ENCODE measurements at places on chromosomes 1 and 21.
A peak's percentile ranks its signal among the peaks of the same experiment; 100 is the strongest.

GRCh38 chr1:224433701-224434672 lies 610 bp downstream of the WDR26 start:
- DNase-seq, result peak; percentile 17

GRCh38 chr1:3749512-3749911 lies 2.7 kb upstream of the CCDC27 start:
- DNase-seq, result no peak

DNA sequence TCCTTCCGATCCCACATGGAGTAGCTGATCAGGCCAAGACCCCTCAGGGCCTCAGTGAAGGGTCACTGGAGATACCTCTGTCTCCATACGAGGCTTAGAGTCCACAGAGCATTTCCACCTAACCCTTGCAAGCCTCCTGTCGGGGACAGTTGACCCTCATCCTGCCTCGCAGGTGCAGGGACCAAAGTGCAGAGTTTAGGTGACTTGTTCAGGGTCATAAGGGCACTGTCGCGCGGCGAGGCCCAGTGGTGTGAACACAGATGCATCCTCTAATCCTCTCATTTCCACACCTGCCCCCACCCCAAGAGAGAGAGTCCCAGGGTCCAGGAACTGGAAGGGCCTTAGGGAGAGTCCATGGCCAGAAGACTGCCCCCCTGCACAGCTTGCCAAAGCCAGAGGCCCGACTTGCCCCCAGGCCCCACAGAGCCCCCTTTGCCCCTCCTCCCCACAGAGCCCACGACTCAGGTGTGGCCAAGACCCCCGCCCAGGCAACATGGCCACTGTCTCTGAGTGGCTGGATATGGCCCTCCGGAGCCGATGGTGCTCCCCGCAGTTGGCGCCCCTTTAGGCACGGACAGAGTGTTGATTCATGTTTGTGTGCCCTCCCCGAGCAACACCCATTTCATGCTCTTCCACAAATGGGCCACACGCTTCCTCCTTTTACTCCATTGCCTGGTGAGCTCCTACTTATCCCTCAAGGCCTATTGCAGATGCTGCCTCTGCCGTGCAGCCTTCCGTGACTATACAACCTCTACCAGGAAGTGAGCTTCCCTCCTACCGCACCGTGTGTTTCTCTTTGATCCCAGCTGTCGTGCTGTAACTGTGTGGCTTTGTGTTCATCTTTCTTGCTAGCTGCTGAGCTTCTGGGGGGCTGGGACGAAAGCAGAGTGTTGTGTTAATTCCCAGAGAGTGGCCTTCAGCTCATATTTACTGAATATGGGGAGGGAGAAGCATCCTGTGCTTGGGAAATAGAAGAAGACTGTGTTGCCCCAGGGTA lies 1.7 kb downstream of the TRPM2 start:
- no peak for DNase-seq

GRCh38 chr21:27569091-27569490 lies 602.2 kb upstream of the ADAMTS5 start:
- no peak for DNase-seq

GRCh38 chr21:34953950-34954349 lies 95.2 kb downstream of the RUNX1 start:
- DNase-seq, result no peak

DNA sequence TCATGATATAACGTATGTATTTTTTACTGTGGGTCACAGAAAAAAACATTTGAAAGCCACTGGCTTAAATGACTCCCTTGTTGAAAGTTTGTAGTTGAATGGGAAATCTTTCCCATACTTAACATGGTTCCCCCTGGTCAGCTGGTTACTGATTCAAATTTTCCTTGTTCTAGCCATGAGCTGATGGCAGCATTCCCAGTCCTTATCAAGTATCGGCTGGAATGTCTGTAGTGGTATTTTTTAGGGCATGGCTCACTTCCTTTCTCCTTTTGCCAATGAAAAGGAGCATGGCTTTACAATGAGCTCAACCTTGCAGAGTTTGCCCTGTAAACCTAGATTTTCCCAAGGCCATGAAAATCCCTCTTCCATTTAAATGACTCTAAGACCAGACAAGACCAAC lies 55.7 kb downstream of the GIPC2 start:
- no peak for DNase-seq

DNA sequence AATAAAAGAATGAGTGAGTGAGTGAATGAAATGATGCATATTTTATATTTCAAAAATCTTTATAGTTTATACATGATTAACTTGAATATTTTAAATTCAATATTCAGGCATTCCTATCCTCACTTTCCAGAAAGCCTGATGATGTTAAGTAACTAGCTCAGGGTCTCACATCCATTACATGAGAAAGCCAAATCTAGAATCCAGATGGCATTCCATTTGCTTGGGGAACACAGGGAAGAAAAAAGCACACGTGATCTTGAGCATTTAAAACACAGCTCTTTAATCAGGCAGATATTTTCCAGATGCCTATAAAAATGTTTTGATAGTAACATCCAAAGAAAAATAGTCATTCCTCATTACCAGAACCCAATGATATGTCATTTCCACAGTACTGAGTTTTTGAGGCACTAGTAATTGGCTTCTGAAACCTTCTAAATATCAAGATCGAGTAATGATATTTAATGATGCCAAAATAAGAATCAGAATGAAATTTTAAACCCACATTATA lies 291.9 kb downstream of the DSCAM start:
- DNase-seq, result no peak

- DNase-seq, result no peak
Observed at GRCh38 chr21:31505975-31506374, 153.5 kb upstream of the SOD1 start.

GRCh38 chr1:34341896-34342295 lies 165.2 kb downstream of the C1orf94 start:
- no peak for DNase-seq

- no peak for DNase-seq
Observed at GRCh38 chr1:212450331-212450881, 17.7 kb downstream of the NENF start.

DNA sequence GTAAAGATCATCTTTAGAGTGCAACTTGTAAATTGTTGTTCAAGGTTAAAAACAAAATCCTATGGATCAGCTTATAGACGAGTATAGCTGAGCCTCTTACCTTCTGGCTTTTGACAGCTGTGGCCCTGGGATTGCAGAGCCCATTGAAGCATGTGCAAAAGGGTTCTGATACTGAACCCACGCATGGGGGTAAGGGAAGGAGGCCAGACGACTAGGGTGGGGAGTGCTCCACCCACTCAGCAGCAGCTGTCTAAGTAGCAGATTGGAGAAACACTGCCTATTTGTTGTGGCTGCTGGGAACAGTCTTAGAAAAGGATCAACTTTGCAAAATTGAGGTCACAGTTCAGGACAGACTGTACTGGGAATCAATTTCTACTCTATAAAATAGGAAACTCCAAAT lies 16.1 kb downstream of the CD101 start:
- DNase-seq, result no peak

DNA sequence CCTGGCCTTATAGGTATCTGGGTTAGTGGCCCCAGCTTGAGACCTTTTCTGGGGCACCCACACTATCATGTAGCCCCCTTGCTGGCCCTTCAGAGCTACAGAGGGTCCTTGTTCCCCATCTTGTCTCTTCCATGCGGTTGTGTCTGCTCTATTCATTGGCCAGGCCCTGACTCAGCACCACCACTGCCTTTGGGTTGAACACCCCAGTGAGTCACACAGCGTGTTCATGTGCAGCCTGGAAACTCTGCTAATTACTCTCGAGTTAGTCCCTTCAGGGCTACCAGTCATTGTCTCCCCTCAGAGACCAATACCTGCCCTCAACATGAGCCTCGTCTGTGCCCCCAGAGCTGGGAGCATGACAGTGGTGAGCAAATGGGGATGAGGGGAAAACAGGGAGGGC lies 28.2 kb upstream of the IKBKE start:
- no peak for DNase-seq

GRCh38 chr1:55792870-55793269 lies 577.7 kb upstream of the USP24 start:
- DNase-seq, result no peak

GRCh38 chr1:74679811-74680210 lies 6.2 kb upstream of the ERICH3 start:
- DNase-seq, result no peak

GRCh38 chr1:164560556-164560955 lies 1.6 kb downstream of the PBX1 start:
- DNase-seq, result no peak

DNA sequence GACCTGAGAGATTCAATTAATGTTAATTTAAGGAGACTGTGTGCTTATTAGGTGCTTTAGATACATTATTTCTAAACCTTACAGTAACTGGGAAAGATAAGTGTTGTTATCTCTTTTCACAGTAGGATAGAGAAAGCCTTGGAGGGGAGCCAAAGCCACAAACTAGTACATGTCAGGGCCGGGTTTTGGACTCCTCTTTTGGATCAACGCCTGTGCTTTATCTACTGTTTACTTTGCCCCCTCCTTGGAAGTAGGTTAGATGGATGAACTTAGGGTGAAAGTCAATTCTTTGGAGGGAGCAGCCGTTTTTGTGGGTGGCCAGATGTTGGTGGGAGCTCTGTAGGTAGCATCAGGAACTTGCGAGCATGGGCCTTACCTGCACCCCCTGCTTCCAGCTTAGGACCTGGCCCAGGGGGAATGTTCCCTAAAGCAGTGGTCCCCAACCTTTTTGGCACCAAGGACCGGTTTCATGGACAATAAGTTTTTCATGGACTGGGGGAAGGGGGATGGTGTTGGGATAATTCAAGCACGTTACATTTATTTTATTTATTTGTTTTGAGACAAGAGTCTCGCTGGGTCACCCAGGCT lies 1.7 kb downstream of the HHAT start:
- DNase-seq, result no peak

DNA sequence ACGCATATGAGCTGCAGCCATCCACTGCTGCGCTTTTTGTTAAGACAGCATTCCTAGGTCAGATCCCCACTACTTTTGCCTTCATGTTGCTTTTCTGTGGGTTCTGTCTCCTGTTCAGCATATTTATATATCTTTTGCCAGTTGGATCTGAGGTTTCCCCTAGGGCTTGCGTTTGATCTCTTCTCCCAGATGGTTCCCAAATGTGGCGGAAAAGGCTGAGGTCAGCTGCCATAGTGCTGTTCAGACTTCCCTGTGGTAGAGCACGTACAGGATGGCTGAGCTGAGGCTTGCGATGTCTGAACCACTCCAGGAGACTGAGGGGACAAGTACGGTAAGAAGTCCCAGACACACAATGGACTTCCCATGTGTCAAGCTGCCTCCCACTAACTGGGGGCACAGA lies 39.8 kb downstream of the COL6A1 start:
- no peak for DNase-seq

- no peak for DNase-seq
Observed at GRCh38 chr1:11027316-11027715, 14.9 kb downstream of the TARDBP start.

DNA sequence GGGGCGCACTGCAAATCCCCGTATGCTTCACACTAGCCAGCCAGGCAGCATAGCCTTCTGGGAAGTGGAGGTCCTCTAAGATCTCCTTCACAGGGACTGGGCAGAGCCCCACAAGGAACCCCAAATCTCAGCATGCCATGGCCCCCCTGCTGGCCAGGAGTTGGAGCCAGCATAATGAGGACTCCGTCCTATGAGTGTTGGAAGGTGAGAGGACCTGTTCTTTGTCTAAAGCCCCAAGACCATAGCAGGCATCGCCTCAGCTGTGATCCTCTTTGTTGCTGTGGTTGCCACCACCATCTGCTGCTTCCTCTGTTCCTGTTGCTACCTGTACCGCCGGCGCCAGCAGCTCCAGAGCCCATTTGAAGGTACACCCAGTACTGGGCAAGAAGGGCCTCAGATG lies 1.5 kb downstream of the SHISA4 start:
- DNase-seq, result no peak

DNA sequence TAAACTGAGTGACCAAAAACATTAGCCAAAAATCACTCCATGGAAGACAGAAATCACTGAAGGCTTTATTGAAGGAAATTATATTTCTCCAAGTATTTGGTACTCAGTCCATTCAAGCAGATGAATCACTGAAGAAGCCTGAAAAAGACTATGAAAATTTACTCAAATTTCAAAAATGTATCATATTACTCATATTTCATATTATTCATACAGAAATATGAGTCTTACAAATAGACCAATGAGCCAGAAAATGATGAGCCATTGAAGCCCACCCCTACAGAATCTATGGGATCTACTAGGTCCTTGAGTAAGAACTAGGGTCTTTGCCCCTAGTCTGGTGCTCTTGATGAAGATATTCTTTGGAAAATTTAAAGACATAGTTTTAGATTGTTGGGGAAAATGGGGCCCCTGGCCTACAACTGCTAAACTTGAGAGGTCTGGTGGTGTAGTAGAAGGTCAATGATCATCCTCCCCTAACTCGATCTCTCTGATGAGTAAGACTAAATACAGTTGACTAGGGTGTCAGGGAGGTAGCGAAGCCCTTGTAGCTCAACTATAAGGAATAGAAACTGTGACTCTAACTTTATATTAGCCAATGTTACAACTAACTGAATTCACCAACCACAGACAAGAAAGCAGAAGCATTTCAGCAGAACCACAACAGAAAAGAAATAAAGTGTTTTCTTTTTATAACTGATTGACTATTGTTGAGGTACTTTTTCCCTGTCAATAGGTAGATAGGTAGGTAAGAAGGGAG lies 81.0 kb downstream of the NOTCH2 start:
- DNase-seq, result no peak

DNA sequence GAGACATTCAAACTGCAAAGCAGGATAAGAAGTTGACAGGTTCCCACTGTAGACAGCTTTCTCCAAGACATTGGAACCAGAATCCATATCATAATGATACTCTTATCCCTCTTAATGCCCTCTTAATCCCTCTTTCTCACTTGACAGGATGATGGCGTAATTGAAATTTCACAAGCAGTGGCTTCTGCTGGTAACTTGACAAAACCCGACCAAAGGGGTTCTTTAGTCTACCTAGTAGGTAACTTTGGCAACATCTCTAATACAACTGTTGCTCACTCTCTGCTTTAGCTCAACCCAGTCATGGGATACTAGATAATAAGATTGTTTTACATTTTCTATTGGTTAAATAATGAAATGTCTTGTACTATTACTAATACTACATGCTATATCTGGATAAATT lies 34.7 kb downstream of the S100A10 start:
- DNase-seq, result no peak

DNA sequence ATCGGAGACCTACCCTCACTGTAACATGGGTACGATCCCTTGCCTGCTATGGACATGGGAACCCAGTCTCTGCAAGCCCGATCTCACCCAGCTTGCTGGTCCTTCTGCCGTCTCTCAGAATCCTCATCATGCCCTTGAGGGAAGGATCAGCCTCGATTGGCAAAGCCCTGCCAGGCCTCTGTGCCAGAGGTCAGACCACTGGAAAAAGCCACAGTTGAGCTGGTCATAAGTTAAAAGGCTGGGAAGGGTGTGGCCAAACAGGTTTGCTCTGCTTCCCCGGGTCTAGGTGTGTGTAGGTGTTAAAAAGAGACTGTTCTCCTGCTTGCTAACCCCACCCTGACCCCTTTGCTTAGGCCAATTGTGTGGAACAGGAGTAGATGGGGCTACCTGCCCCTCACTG lies 19.5 kb upstream of the PADI3 start:
- DNase-seq, result no peak

GRCh38 chr1:161940866-161941591 lies 82.6 kb downstream of the OLFML2B start:
- DNase-seq, result no peak

GRCh38 chr1:201310251-201310985 lies 27.1 kb downstream of the PKP1 start:
- no peak for DNase-seq

Measured in stimulated activated CD8-positive, alpha-beta memory T cell treated with anti-CD3 and anti-CD28 coated beads, Interleukin-7, amount 100 ng/mL, for 1 hour (primary cell).